ENCODE measurements at places on chromosomes 1 and 21.

GRCh38 chr1:35439626-35440025, 117.6 kb downstream of the KIAA0319L start:
- DNase-seq: no peak

DNA sequence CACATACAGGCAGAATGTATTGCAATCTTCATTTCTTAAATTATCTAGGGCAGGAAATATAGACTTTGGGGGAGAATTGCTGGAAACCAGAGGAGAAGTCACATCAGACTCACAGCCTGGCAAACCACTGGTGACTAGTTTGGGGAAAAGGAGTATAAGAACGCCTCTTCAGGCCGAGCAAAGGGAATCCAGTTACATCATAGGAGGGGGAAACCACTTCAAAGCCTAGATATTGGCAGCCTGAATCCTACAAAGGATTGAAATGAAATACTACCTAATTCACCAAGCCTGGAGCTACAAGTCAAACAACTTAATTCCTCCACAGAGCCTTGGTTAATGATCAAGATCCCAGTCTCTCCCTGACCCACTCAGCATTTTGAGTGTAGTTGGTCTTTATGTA, 121.7 kb downstream of the SLC30A10 start:
- no peak for DNase-seq

- DNase-seq: no peak
Observed at GRCh38 chr1:118136187-118136941, 48.7 kb downstream of the SPAG17 start.

DNA sequence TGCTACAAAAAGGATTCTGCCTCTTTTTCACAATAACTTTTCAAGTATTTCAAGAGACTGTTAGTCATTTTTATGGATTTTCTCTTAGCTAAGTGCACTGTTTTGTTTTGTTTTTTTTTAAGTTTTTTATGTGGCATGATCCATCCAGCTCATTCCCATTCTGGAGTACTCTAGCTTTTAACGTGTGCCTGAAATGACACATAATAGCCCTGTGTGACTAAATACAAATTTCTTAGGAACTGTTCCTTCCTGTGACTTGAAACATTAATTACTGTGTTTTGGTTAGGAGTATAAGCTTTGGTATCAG, 143.9 kb downstream of the HS2ST1 start:
- DNase-seq: no peak

GRCh38 chr1:219563568-219563967, 49.3 kb downstream of the ZC3H11B start:
- no peak for DNase-seq

GRCh38 chr1:220278991-220279390, 6.7 kb upstream of the RAB3GAP2 start:
- DNase-seq: no peak

DNA sequence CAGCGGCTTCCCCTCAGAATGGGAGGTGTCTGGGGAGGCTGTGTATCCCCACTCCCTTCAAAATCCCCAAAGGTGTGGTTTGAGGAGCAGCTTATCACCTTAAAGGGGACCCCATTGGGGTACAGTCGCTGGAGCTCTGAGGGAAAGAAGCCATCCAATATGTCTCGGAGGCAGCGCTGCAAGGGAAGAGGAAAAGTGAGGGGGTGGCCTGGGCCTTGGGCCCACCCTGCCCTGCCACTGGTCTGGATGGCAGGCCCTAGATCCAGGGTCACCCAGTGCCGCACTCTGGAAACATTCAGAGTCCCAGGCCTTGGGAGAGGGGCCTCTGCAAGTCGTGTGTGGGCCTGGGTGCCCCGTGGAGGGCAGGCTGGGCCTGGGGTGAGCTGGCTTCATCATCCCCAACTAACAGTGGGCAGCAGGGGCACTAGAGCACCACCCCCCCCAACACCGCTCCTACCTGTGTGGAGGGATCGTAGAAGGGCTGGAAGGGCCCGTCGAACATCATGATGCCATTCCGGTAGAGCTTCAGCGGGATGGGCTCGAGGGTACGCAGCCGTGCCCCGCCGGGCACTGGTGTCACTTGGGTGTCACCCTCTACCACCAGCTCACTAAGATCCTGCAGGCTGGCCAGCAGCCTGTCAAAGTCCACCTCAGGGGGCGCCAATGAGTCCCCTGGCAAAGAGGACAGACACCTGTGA, 5.6 kb downstream of the SH3BGRL3 start:
- DNase-seq: peak; percentile 75

DNA sequence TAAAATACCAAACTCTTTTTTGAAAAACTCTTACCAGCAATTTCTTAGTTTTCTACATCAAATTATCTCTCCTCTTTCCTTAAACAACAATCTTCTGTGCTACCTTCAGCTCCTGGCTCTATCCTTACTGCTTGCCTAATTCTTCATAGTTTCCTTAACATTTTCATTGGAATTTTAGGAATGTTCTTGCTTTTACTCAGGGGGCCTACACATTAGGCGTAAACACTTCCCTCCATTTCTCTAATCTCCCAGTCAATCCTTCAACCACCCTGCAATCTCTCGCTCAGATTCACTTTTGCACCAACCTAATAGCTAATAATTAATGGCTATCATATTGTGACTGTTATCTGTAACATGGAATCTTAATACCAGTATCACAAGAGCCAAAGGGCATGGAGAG, 50.1 kb downstream of the ADAMTS5 start:
- DNase-seq: no peak

DNA sequence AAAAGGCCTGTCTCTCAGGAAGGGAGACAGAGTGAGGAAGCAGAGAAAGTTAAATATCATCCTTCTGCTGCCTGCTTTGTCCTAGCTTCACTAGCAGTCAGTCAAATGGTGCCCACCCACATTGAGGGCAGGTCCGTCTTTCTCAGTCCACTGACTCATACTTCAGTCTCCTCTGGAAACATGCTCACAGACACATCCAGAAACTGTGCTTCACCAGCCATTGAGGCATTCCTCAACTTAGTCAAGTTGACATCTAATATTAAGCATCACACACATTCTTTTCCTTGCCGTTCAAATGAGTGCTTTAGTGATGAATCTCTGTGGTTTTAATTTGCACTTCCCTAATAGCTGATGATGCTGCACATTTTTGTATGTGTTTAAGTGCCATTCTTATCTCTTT, 777.8 kb upstream of the PRMT6 start:
- no peak for DNase-seq

DNA sequence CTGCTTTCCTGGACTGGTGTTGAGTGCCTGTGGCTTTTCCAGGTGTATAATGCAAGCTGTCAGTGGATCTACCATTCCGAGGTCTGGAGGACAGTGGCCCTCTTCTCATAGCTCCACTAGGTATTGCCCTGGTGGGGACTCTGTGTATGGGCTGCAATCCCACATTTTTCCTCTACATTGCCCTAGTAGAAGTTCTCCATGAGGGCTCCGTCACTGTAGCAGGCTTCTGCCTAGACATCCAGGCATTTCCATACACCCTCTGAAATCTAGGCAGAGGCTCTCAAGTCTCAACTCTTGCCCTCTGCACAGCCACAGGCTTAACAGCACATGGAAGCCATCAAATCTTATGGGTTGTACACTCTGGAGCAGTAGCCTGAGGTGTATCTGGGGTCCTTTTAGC, 107.6 kb downstream of the GRIK1 start:
- DNase-seq: no peak

GRCh38 chr1:108100148-108100547, 100.0 kb downstream of the SLC25A24 start:
- no peak for DNase-seq

DNA sequence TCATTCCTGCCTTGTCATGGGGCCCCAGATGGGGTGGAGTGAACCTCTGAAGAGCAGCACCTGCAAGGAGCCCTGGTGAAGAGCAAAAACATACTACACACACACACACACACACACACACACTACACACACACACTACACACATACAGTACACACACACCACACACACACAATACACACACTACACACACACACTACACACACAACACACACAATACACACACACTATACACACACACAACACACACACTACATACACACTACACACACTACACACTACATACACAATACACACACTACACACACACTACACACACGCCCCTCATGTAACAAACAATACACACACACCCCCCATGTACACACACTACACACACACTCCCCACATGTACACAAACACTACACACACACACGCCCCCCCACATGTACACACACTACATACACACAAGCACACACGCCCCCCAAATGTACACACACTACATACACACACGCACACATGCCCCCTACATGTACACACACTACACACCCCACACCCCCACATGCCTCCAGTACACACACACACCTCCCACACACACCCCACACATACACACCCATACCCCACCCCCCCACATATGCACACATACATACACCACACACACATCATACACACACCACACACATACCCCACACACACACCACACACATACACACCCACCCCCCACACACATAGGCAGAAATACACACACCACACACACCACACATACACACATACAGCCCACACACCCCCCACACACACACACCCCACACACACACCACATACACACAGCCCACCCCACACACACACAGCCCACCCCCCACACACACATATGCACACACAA, 9.3 kb downstream of the SLC2A5 start:
- DNase-seq: no peak

GRCh38 chr1:7513081-7513480, 258.0 kb upstream of the VAMP3 start:
- DNase-seq: no peak

GRCh38 chr1:29282135-29282923, 46.0 kb downstream of the PTPRU start:
- peak; percentile 96 for DNase-seq

GRCh38 chr1:1665815-1666251, 7.0 kb upstream of the CDK11B start:
- peak; percentile 45 for DNase-seq

GRCh38 chr1:3727042-3727824, 25.0 kb upstream of the CCDC27 start:
- DNase-seq: peak; percentile 69

GRCh38 chr21:17697473-17697872, 84.8 kb upstream of the BTG3 start:
- no peak for DNase-seq

GRCh38 chr1:32892368-32893197, 6.3 kb downstream of the HPCA start:
- DNase-seq: peak; percentile 95

- DNase-seq: no peak
Observed at GRCh38 chr1:117372863-117373412, 5.7 kb downstream of the MAN1A2 start.

DNA sequence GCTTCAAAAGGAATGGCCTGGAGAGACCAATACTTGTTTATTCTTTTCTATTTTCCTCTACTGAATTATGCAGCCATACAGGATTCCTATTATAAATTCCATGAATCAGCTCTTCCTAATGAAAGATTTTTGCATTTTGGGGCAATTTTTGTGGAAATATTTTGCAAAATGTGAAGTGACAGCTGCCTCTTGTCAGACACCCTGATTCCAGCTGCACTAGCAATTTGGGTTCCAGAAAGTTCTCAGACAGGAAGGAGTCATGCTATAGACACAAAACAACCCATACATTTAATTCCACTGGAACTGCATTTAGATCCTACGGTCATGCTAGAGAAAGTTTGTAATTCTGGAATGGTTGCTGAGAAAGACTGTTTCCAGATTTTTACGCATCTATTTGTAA, 119.5 kb downstream of the XCL2 start:
- DNase-seq: no peak

GRCh38 chr1:51843948-51844347, 34.6 kb downstream of the NRDC start:
- DNase-seq: no peak

DNA sequence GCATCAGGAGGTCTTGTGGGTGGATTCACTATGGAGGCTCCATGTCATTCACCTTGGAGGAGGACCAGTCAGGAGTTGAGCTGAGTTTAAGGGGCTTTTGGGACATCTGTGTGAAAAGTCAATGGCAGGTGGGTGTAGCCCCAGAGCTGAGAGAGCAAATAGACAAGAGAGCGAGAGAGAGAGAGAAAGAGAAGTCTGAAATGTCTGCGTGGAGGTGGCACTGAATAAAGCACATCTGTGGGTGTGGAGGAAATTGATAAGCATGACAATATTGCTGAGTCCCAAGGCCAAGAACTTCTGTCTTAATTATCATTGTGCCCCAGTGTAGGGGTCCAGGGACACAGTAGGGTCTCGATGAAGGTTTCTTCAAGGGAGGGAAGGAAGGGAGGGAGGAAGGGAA, 79.5 kb upstream of the VAMP3 start:
- DNase-seq: no peak

GRCh38 chr1:19661721-19662228, 2.9 kb upstream of the HTR6 start:
- peak; percentile 66 for DNase-seq

GRCh38 chr1:234841281-234841680, 231.3 kb upstream of the IRF2BP2 start:
- DNase-seq: no peak

- no peak for DNase-seq
Observed at GRCh38 chr1:246091477-246091876, 415.6 kb downstream of the SMYD3 start.

DNA sequence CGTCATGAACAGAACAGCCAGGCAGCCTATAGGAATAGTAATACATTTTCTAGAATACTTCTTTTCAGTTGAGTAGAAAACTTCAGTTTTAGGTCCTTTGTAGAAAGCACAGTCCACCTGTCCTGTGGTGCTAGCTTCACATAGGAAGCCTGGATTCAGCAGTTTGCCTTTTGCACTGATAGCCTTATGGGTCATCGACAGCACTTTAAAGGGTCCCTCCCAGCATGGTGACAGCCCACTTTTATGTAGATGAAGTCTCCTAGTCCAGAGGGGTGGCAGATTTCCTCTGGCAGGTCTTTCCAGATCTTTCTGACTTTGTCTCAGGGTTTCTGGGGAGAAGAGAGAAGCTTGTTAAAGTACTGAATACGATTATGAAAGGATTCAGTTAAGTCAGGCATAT, 161.4 kb upstream of the TNR start:
- DNase-seq: peak; percentile 30

- DNase-seq: no peak
Observed at GRCh38 chr1:232998646-232999045, 48.2 kb downstream of the NTPCR start.

DNA sequence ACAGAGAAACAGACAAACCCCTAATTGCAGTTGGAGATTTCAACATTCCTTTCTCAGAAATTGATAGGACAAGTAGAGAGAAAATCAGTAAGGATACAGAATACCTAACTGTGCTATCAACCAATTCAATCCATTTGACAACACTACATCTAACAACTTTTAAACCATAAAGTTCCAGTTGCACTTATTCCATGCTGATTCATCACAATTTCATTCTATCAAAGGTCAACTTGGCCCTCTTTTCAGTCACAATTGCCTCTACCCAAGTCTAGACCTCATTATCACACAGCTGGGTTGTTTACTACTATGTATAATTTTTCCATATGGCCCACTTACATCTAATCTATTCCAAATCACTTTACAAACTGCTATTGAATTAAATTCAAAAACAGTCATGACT, 19.8 kb upstream of the DESI2 start:
- no peak for DNase-seq
